ENCODE measurements at places on chromosomes 12 and 14. TPM values are rescaled to one million over a fixed set of nuclear protein-coding genes. Genes with fewer than 3 reads are reported as not detected.

The FBLN5 gene
- total RNA-seq = 0.82 TPM

- no peak for DNase-seq
Observed at GRCh38 chr14:77068517-77069200, 29.4 kb upstream of the CIPC start.

- no peak for DNase-seq
Observed at GRCh38 chr12:128326406-128326805, 59.4 kb downstream of the TMEM132C start.

The TMEM30B gene
- total RNA-seq = 1.7 TPM

- DNase-seq = no peak
Observed at GRCh38 chr14:20956376-20956976, 1.2 kb downstream of the RNASE2 start.

DNA sequence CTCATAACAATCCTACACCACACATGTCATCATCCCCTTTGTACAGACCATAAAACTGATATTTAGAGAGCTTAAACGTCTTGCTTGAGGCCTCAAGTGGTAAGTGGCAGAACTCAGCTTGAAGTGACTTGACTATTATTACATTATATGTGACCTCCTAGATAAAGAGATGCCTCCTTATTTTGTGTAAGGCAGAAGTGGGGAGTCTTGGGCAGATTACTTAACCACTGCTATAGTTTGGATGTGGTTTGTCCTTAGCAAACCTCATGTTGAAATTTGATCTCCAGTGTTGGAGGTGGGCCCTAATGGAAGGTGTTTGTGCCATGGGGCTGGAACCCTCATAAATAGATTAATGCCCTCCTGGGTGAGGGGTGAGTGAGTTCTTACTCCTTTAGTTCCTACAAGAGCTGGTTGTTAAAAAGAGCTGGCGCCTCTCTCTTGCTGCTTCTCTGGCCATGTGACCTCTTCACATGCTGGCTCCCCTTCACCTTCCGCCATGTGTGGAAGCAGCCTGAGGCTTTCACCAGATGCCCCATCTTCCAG is 37.4 kb downstream of the RCOR1 start:
- DNase-seq = no peak

DNA sequence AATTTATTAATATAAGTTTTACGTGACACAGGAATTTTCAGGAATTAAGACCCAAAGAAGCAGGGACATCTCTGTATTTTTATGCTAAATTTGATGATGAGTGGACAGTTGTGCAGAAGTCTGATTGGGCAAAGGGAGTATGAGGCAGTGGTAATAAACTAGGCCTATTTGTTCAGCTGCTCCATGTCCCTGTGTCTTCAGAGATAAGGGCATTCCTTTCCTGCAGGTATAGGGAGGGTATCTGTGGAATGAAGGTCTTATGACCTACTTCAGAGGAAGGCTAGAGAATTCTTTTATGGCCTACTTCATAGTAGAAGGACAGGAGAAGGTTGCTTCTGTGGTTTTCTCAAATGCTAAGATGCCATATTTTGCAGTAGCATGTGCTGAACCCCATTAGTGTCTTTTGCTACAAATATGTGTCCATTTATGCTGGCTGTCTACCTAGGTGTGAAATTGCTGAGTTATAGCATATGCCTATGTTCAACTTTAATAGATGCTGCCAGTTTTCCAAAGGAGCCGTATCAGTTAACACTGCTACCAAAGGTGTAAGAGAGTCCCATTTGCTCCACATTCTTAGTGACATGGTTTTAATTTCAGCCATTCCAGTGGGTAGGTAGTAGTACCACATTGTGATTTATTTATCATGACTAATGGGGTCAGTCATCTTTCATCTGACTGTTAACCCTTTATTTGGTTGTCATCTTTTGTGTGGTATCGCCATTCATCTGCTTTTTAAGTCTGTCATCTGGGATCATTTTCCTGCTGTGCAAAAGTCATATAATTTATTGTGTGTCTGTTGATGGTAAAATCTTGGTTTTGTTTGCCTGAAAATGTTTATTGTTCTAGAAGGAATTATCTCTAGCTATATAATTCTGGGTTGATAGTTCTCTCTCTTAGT is 410.7 kb upstream of the RGS6 start:
- DNase-seq = no peak

- DNase-seq = no peak
Observed at GRCh38 chr12:48779869-48780268, 9.0 kb downstream of the ADCY6 start.

The AHNAK2 gene
- total RNA-seq = 0.04 TPM

The PTPN21 gene
- total RNA-seq = 0.53 TPM

The ANKRD33 gene
- not detected for total RNA-seq

The HOXC4 gene
- 1.3 TPM for total RNA-seq
